ENCODE measurements at places on chromosomes 1 and 21. TPM values are rescaled to one million over a fixed set of nuclear protein-coding genes. Genes with fewer than 3 reads are reported as not detected.

TMEM51 gene
- 0.81 TPM for total RNA-seq

PTPN7 gene
- total RNA-seq, result not detected

DNA sequence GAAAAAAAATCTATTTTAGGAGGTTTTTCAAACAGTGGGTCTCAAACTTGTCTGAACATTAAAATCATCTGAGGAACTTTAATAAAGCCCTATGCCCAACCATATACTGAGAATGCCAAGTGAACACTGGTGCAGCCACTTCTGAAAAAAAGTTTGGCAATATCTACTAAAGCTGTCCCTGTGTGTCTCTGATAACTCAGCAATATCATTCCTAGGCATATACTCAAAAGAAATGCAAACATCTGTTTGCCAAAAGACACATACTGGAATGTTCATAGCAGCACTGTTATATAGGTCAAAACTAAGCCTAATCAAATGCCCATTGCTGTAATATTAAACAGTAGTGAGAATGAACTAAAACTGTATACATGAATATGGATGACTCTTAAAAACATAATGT, 74.2 kb upstream of the RGS4 start:
- DNase-seq, result no peak

LRRC3 gene
- 4.2 TPM for total RNA-seq

GRCh38 chr1:86468501-86468977, at the start of gene CLCA1:
TSS of gene CLCA1 (plus strand) at chr1:86468927. CDS start at chr1:86468972, 45 bp downstream.
- DNase-seq, result no peak

GRCh38 chr1:83029916-83030315, 969.0 kb downstream of the TTLL7 start:
- DNase-seq, result no peak
